ENCODE measurements at places on chromosomes 16 and 17.

DNA sequence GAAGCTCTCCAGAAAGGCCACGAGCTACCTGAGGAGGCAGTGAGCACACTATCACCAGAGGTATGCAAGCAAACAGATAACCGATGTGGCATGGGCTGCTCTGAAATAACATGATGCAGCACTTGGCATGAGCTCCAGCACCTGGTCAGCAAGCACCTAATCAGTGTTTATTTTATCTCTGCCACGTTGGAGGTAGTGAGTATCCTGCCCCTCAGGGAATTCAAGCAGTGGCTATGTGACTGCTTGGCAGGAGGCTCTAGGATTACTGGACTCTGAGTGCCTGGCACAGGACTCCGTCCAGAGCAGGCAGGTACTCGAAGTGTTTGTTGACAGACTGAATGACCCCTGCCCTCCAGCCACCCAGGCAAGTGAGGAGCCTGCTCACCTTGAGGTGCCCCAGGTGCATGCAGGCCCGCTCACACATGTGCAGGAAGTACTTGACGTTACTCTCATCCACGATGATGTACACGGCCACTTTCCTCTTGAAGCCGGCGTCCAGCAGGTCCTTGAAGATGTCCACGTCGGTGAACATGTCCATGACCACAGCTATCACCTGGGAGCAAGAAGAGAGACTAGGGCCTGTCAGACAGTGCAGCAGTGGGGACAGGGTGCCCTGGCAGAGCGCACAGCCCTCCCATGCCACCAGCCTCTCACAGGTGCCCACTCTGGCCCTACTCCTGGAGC is 16.6 kb downstream of the FAM83G start:
- H3K27me3 ChIP-seq, result no peaks in the 10 kb centered on the region
- peaks cover 8% of the 10 kb centered on the region for H3K36me3 ChIP-seq
- H3K4me1 ChIP-seq, result peaks cover 11% of the 10 kb centered on the region
- H3K4me3 ChIP-seq, result no peak overlapping the region

GRCh38 chr17:44281570-44281969 is 13.6 kb upstream of the SLC4A1 start:
- H3K36me3 ChIP-seq, result no peaks in the 10 kb centered on the region
- H3K4me3 ChIP-seq, result no peak overlapping the region
- DNase-seq, result no peak
- H3K27ac ChIP-seq, result no peak overlapping the region
- H3K4me1 ChIP-seq, result peaks cover 17% of the 10 kb centered on the region
- no peaks in the 10 kb centered on the region for H3K27me3 ChIP-seq

- H3K36me3 ChIP-seq, result no peaks in the 10 kb centered on the region
- no peak overlapping the region for H3K27ac ChIP-seq
- peaks cover 13% of the 10 kb centered on the region for H3K27me3 ChIP-seq
These were observed 45.8 kb upstream of the GSE1 start for GRCh38 chr16:85567101-85567866.

- no peaks in the 10 kb centered on the region for H3K36me3 ChIP-seq
- no peaks in the 10 kb centered on the region for H3K27me3 ChIP-seq
- H3K4me1 ChIP-seq, result no peaks in the 10 kb centered on the region
- no peak overlapping the region for H3K27ac ChIP-seq
- H3K4me3 ChIP-seq, result no peak overlapping the region
These were observed 221.2 kb downstream of the NTN1 start for GRCh38 chr17:9242497-9242881.

DNA sequence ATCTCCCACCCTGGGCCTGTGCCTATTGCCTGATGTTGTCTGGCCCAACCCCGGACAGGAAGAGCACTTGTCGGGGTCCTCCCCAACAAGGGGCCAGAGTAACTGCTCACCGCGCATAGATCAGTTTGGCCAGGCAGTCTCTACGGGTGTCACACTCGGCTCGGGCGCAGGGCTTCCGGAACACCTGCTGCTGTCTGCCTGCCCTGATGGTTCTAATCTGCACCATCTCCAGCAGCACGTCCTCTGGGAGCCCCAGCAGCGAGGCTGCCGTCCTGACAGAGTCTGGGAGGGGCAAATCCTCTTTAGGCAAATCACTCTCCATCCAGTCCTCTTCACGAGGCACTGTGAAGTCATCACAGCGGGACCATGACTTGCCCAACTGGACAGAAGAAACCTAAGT is 24.0 kb downstream of the MYO19 start:
- no peak overlapping the region for H3K27ac ChIP-seq
- DNase-seq, result no peak
- H3K36me3 ChIP-seq, result peaks cover 36% of the 10 kb centered on the region
- no peak overlapping the region for H3K4me3 ChIP-seq
- H3K27me3 ChIP-seq, result no peaks in the 10 kb centered on the region

GRCh38 chr17:75821552-75821951 is 22.7 kb downstream of the UNC13D start:
- H3K27ac ChIP-seq, result no peak overlapping the region
- H3K27me3 ChIP-seq, result no peaks in the 10 kb centered on the region
- no peak overlapping the region for H3K4me3 ChIP-seq

- H3K4me1 ChIP-seq, result no peaks in the 10 kb centered on the region
- no peak for DNase-seq
- H3K36me3 ChIP-seq, result no peaks in the 10 kb centered on the region
- H3K27ac ChIP-seq, result no peak overlapping the region
These were observed 381.3 kb downstream of the CDH8 start for GRCh38 chr16:61654962-61655361.

- H3K27me3 ChIP-seq, result peaks cover 100% of the 10 kb centered on the region
- no peaks in the 10 kb centered on the region for H3K4me1 ChIP-seq
- H3K4me3 ChIP-seq, result no peak overlapping the region
- no peak overlapping the region for H3K27ac ChIP-seq
- no peaks in the 10 kb centered on the region for H3K36me3 ChIP-seq
These were observed 212.2 kb upstream of the FOXF1 start for GRCh38 chr16:86297866-86298757.

- peaks cover 59% of the 10 kb centered on the region for H3K4me1 ChIP-seq
- peaks cover 69% of the 10 kb centered on the region for H3K36me3 ChIP-seq
- H3K27ac ChIP-seq, result no peak overlapping the region
- no peak for DNase-seq
These were observed 2.0 kb upstream of the BANP start for GRCh38 chr16:87949071-87949744.

DNA sequence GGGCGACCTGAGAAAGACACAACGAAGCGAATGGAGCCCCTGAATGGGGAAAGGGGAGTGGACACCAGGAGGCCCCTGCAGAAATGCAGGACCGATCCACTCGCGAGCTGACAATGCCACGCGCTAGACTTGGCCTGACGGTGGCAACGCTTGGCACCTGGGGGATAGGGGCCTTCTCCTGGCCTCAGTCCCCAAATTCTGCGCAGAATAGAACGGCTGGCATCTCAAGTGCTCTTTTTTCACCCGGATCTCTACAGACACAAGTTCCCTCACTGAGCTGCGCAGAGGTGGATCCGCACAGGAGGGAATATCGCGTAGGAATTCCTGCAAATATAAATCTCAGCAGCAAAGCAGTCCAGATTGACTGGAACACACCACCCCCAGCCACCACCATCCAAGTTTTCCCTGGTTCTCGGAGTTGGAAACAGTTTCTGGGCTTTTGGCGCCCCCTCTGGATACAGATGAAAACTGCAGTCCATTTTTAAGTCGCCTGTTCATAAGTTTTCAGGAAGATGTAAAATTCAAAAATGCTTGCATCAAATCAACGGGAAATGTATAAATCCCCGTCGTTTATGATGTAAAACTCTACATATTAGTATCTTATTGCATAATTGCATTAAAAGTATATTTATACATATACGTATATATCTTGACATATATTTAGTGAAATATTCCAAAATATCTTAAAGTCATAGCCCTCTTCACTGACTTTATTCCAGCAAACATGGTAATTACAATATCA is 2.3 kb upstream of the SOX9 start:
- peaks cover 59% of the 10 kb centered on the region for H3K36me3 ChIP-seq
- peak overlapping the region; percentile 90 for H3K4me3 ChIP-seq
- H3K27ac ChIP-seq, result peak overlapping the region; percentile 97
- DNase-seq, result peak; percentile 84

- H3K4me3 ChIP-seq, result no peak overlapping the region
- H3K36me3 ChIP-seq, result no peaks in the 10 kb centered on the region
- DNase-seq, result no peak
- peaks cover 21% of the 10 kb centered on the region for H3K4me1 ChIP-seq
- no peaks in the 10 kb centered on the region for H3K27me3 ChIP-seq
- H3K27ac ChIP-seq, result no peak overlapping the region
These were observed 54.3 kb downstream of the CYB5B start for GRCh38 chr16:69478685-69479084.

DNA sequence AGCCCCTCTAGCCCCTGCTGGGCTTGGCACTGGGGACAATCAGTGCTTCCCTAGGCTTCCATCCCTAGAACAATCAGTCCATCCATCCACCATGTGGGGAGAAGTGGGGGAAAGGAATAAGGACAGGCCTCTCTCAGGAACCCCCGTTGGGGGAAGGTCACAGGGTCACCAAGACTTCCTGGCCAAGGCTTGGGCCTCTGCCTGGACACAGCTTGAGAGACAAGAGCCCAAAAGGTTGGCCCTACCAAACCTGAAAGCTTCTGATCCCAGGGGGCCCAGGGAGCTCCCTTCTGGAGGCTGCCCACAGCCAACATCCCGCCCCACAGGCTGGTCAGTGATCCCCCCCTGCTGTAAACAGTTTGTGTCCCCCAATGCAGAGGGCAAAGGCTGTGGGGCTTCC is 16.2 kb upstream of the MTMR4 start:
- H3K4me3 ChIP-seq, result no peak overlapping the region
- peaks cover 24% of the 10 kb centered on the region for H3K4me1 ChIP-seq
- peaks cover 6% of the 10 kb centered on the region for H3K36me3 ChIP-seq

DNA sequence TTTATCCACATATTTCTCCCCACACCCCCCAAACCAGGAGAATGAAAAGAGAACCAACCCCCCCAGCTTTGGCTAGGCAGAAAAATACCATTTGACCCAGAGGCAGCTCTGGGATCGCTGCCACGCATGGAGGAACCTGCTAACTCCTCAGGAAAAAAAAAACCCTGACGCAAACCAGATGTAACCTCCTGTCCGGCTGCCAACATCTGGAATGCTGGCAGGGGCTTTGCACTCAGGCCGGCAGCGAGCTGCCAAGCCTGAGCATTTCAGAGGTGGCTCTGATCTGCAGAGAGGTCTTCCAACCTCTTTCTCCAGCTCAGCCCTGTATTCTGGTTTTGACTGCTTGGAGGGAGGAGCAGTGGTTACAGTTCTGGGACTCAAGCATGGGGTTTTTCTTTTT is 8.2 kb downstream of the IGFBP4 start:
- H3K36me3 ChIP-seq, result peaks cover 10% of the 10 kb centered on the region
- no peak overlapping the region for H3K27ac ChIP-seq
- no peak overlapping the region for H3K4me3 ChIP-seq
- DNase-seq, result no peak
- H3K4me1 ChIP-seq, result peaks cover 43% of the 10 kb centered on the region

- no peak overlapping the region for H3K4me3 ChIP-seq
- H3K36me3 ChIP-seq, result peaks cover 5% of the 10 kb centered on the region
- no peak overlapping the region for H3K27ac ChIP-seq
- no peaks in the 10 kb centered on the region for H3K4me1 ChIP-seq
- peaks cover 15% of the 10 kb centered on the region for H3K27me3 ChIP-seq
These were observed 8.6 kb upstream of the MLYCD start for GRCh38 chr16:83890359-83890758.

DNA sequence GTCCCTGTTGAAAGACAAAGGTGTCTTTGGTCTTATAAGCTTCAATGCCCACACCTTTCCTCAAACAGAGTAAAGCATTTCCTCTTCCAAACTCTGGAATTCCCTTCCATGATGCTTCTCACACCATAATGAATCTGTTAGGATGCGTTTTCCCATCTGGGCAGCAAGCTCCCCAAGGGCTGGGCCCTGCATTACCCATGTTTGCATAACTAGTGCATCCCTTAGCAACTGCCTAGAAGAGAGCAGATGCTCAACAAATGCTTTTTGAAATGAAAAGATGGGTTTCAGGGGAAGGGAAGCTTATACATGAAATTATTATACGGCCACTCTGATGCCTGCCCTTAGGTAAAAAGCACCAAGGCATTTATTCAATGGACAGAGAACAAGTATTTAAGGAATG is 124.5 kb upstream of the CCL2 start:
- H3K4me3 ChIP-seq, result no peak overlapping the region
- no peak for DNase-seq
- H3K4me1 ChIP-seq, result no peaks in the 10 kb centered on the region
- H3K36me3 ChIP-seq, result no peaks in the 10 kb centered on the region
- H3K27me3 ChIP-seq, result peaks cover 36% of the 10 kb centered on the region
- no peak overlapping the region for H3K27ac ChIP-seq

- DNase-seq, result no peak
- H3K27ac ChIP-seq, result no peak overlapping the region
- H3K36me3 ChIP-seq, result no peaks in the 10 kb centered on the region
- H3K4me3 ChIP-seq, result no peak overlapping the region
- H3K4me1 ChIP-seq, result no peaks in the 10 kb centered on the region
- H3K27me3 ChIP-seq, result no peaks in the 10 kb centered on the region
These were observed 500.2 kb upstream of the HSBP1 start for GRCh38 chr16:83307594-83307992.

DNA sequence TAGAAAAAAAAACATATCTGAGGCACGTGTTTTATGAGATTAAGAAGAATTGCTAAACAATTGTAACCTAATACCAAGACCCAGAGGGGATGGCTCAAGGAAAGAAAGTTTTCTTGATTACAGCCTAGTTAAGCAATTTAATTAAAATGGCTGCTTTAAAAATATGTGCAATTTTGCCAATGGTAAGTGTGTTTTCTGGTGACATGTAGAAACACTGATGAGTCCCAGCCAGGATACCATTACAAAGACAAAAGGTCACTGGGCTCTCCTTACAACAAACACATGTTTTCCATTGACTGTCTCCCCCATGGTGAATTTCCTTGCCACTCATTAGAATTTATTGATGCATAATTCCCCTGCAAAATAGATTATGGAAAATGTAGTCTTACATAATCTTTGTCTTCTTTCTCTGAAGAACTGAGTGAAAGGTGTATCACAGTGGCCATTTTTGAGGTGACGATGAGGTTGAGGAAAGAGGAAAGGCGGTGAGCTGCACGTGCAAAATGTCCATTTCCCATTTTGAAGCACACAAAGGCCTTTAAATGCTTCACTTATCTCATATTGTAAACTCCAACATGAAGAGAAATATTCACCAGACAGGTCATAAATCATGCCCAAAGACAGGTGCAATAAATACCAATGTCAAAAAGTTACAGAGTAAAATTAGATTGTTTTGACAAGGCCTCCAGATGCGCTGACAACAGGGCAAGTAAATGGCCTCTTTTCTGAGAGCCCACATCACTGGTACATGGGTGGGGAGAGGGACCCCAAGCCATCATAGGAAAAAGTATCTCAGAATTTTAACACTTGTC is 696.9 kb downstream of the KCNJ2 start:
- no peaks in the 10 kb centered on the region for H3K36me3 ChIP-seq
- DNase-seq, result no peak
- H3K4me3 ChIP-seq, result no peak overlapping the region
- no peaks in the 10 kb centered on the region for H3K27me3 ChIP-seq
- H3K27ac ChIP-seq, result no peak overlapping the region
- H3K4me1 ChIP-seq, result no peaks in the 10 kb centered on the region

Data from Calu3 (cell line).